ENCODE measurements at places on chromosomes 5 and 9.

- no peak for DNase-seq
Measured at GRCh38 chr5:179154991-179155955, 95.1 kb downstream of the ZNF354C start.

- no peak for DNase-seq
Measured at GRCh38 chr5:43674536-43674935, 71.6 kb downstream of the NNT start.

DNA sequence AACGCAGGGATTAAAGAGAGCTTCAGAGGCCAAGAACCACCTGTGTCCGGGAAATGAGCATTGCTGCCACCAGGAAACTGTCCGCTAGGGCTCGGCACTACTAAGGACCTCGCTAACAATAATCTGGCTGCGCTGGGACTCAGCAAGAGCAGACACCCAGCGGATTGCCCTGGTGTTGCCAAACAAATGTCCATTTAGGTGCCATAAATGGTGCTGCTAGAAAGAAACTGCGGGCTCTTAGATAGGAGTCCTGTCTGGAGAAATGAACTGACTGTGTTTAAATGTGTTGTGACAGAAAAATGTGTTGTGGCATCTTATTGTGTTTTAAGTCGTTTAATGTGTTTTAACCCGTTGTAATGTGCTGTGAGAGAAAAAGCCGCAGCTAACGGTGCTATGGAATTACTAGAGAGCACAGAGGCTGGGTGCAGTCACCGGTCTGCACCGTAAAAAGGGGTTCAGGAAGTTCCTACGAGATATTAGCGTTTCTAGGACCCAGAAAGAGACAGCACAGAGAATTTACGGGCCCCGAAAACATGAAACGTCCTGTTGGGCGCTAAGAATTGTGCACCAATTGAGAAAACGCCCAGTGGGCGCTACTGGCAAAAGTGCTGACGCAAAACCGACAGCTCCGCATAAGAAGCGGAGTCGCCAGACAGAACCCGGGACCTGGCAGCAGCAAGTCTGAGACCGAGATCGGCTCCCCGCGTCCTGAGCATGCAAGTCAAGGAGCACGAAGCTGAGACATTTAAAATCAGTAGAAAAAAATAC, 90.6 kb downstream of the ANXA2R start:
- DNase-seq = no peak

- DNase-seq = no peak
Measured at GRCh38 chr9:1536522-1537170, 478.5 kb upstream of the SMARCA2 start.

GRCh38 chr9:116318468-116319374, 165.1 kb downstream of the PAPPA start:
- DNase-seq = no peak

DNA sequence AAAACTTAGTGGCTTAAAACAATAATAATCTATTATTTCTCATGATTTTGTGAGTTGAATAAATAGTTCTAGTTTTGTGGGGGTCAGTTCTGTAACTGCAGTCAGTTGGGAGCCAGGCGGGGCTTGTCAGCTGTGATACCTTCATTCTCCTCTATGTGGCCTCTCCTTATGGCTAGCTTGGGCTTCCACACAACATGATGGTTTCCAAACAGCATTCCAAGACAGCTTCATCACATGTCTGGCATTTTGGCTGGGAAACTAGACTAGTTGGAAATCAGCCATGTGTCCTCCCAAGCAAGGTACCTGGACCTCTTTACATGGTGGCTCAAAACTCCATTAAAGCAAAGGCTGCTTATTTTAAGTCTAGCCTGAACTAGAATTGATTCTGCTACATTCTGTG, 61.4 kb upstream of the RANBP3L start:
- no peak for DNase-seq

DNA sequence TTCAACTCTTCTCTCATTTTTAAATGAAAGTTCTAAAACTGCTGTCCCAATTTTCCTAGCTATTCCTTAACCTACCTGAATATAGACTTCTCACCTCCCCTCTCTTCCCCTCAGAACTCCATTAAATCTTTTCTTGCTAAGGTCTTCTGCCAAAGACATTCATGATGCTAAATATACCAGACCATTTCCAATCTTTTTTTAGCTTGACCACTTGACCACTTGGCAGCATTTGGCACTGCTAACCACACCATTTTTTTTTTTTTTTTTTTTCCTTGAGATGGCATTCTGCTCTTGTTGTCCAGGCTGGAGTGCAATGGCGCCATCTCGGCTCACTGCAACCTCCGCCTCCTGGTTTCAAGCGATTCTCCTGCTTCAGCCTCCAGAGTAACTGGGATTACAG, 3.6 kb upstream of the ZNF131 start:
- DNase-seq = no peak

GRCh38 chr5:54804086-54804485, 181.3 kb downstream of the ESM1 start:
- no peak for DNase-seq

- no peak for DNase-seq
Measured at GRCh38 chr9:68437785-68438184, 81.4 kb downstream of the PGM5 start.

DNA sequence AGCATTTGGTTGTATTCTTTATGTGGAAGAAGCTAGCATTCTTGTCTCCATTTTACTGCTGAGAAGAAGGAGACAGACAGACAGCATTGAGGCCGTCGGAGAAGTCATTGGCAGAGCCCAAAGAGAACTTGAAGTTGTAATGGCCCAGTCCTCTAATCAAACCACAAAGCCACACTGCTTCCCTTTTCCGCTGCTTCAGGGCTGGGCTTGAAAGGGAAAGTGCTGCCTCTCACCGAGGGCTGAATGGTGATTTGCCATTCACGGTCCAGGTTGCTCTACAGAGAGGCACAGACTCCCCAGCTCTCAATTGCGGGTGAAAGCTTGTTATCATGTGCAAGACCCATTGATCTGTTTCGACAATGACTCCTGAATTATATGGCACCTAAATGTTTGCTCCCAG, 25.6 kb upstream of the POU4F3 start:
- DNase-seq = no peak

- no peak for DNase-seq
Measured at GRCh38 chr9:83511051-83511450, 27.1 kb downstream of the FRMD3 start.

DNA sequence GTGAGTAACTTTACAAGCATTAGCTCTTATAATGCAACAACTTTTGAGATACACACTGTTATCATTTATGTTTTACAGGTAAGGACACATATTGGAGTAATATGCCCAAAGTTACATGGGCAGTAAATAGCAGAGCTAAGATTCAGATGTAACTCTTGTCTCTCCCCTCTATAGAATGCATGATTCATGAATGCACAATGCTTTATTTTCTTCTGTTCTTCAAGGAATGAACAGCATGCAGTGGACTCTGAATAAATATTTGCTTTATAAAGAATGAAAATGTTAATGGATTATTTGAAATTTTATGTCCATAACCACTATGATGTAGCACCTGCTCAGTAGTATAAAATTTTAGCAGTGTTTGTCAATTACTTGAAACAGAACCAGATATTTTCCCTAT, 629.5 kb downstream of the KCTD16 start:
- no peak for DNase-seq

DNA sequence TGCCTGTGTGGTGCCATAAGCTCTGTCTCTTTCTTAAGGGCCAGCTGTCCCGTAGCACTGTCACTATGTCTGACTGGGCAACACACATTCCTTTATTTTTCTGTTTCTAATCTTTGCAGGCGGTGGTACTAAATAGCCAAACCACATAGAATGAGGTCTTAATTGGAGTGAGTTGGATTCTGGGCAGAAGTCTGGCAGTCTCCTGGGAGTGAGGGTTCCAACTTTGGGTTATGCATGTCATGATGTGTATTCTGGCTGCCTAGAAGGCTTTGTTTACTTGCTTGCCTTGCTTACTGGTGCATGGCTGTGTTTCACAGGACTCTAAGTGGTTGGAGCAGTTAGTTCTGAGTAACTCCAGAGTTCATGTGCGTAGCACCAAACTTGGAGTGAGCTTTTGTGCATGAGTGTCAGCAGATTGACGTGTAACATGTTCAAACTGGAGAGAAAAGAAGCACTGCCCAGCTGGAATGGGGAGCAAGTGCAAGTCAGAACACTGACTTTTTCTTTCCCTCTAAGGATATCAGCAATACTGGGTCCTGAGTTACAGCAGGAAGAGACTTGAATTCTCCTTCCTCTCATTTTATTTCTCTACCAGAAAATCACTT, 185.8 kb downstream of the PCSK1 start:
- no peak for DNase-seq

DNA sequence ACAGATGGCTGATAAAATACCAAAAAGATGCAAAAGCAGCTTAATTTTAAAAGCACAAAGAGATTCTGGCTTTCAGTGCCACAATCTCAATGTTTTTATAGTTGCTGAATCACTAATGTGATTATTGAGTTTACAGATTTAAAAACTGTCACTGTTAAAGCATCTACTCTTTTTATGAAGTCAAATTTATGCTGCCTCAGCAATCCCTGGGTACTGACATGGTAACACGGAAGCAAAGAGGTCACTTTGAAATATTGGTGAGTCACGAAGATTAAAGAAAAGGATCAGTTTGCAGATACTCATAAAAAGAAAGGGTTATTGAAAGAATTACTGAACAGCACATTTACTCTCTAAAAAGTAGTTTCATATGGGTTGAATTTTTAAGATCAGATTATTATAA, 39.7 kb upstream of the HMGCS1 start:
- no peak for DNase-seq

GRCh38 chr9:4494806-4495205, 4.5 kb downstream of the SLC1A1 start:
- no peak for DNase-seq

DNA sequence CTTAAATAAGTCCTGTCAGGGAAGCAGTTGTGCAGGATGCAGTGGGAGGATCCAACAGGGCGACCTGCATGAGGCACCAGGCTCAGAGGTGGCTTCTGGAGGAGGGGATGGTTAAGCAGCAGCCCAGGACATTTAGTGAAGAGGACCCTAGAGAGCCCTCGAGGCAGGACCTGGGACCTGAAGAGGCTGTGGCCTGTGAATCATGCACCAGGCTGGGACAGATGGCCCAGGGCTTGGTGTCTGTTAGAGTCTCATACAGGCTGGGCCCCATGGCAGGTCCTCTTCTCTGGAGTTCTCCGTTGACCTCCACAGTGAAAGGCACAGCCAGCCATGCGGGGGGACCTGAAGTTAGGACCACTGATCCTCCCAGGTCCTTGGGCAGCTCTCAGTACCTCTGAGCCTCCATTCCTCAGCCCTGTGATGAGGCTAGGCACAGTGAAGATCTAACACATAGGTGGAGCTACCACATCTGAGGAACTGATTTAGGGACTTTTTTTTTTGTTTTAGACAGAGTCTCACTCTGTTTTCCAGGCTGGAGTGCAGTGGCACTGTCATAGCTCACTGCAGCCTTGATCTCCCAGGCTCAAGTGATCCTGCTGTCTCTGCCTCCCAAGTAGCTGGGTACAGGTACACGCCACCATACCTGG, 60.8 kb upstream of the GARNL3 start:
- DNase-seq = no peak

DNA sequence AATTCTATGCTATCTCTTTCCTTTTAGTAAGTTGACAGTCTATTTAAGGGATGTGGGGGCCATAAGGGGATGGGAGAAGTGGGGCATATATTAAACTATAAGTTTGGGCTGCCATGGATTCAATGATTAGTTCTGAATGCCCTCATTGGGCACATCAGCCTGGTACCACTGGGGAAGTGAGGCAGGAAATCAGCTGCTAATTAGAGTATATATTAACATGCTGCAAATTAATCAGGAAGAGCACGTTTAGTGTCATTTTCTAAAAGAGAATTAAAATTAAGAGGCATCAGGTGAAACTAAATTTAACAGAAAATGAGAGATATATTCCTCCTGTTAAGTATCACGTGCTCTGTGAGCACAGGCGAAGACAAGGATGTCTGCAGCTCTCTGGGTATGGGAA, 123.0 kb upstream of the GNA14 start:
- no peak for DNase-seq

DNA sequence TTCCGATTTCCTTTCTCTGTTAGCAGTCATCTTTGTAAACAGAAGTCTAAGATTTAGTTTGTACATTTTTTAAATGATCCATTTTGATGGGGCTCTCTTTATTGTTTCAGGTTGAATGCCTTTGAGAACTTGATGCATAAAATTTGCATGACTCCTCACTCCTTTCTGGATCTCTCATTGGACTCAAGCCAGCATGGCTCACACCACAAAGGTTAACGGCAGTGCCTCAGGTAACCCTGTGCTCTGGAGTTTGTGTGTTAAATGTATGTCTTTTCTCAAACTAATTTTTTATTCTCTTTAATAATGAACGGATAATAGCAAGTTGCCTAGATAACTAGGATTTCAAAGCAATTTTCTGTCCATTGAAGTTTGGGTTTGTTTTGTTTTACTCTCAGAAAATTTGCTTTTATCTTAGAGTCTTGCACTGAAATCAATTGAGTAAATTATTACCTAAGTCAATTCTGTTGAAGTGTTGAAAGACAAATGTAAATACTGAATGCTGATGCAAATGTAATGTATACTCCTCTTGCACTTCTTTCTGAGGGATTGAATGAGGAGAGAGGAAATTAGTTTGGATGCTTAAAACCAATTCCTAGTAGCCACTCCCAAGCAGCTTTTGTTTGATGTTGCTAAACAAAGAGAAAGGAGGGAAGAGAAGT, 164.6 kb upstream of the DMRT1 start:
- DNase-seq = peak; percentile 31

DNA sequence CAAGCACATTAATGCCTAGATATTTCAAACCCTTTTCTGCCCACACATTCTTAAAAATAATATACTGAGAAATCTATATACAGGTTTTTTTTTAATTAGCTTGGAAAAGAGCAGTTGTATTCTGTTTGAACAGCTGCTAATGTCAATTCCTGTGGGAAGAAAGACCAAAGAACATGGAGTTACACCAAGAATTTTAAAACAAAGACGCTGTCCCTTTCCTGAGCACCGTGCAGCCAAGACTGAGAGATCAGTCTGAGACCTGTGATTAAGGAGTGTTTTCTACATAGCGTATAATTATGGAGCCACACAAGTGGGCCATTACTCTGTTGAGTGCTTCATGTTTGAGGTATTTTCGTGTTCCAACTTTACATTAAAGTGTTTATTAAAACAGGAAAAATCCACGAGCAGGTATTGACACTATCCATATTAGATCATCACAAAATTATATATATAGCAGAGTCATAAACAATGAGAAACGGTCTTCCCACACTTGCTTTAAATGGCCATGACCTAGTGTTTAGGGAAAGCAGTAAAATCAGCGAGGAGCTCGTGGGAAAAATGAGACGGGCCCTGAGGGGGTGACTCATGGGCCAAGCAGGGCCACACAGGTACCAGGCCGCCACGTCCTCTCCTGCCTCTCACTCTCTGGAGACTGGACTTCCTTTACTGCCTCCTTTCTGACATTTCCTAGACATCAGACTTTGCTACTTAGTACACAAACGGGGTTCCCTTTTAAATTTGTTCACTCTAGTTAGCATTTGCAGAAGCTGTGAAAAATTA, 153.1 kb upstream of the OTULINL start:
- DNase-seq = no peak

- no peak for DNase-seq
Measured at GRCh38 chr5:155222393-155222792, 208.8 kb downstream of the KIF4B start.

GRCh38 chr5:170622933-170623332, 119.1 kb downstream of the KCNIP1 start:
- DNase-seq = no peak

Measured in Calu3 (cell line).